ENCODE measurements at places on chromosomes 11 and 22.

- no peaks in the 10 kb centered on the region for H3K36me3 ChIP-seq
- H3K4me3 ChIP-seq, result no peak overlapping the region
- H3K27ac ChIP-seq, result no peak overlapping the region
- no peaks in the 10 kb centered on the region for H3K4me1 ChIP-seq
- DNase-seq, result no peak
Observed at GRCh38 chr11:70921804-70922203, 330.6 kb downstream of the SHANK2 start.

DNA sequence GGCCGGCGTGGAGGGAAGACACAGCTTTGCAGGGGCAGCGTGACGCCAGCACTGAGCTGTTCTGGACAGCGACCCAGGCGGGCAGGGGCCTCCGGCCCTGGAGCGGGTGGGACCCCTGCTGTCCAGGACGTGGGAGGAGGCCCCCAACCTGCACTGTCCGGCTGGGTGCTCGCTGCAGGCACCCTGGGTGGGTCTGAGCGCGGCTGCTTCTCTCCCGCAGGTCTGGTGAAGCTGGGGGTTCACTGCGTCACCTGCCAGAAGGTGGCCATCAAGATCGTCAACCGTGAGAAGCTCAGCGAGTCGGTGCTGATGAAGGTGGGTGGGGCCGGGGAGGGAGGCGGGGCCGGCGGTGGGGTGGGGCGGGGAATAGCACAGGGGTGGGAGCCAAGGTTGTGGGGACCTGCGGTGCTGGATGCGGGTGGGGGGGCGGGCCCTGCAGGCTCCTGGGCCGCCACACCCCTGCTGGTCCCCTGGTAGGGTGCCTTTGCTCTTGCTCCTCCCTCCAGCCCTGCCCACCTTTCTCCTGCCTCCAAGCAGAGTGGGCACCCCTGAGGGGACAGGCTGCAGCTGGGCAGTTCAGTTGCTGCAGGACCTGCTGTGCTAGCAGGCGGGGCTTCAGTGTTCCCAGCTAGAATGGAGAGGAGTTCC, 46.2 kb downstream of the BRSK2 start:
- H3K27ac ChIP-seq, result no peak overlapping the region
- no peaks in the 10 kb centered on the region for H3K27me3 ChIP-seq
- DNase-seq, result no peak
- H3K4me3 ChIP-seq, result no peak overlapping the region

DNA sequence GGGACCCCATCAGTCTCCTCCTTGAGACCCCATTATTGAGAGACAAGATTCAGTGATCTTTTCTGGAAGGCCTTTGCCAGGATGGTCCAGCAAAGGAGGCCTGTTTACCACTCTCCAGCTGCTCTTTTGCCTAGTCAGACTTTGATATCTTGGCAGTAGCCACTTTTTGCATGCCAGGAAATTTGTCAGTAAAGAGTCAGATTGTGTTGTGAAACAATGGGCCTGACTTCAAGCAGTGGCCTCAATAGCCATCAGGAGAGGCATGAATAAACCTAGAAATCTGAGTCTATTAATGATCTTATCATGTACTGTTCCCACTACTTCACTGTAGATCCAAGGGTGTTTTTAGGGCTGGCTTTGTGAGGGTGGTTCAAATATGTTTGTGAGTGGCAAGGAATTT, 479.4 kb downstream of the JRKL start:
- H3K36me3 ChIP-seq, result no peaks in the 10 kb centered on the region
- H3K4me3 ChIP-seq, result no peak overlapping the region
- DNase-seq, result no peak
- H3K27ac ChIP-seq, result no peak overlapping the region
- H3K4me1 ChIP-seq, result no peaks in the 10 kb centered on the region

- H3K4me1 ChIP-seq, result no peaks in the 10 kb centered on the region
- H3K27me3 ChIP-seq, result no peaks in the 10 kb centered on the region
- H3K27ac ChIP-seq, result no peak overlapping the region
Observed at GRCh38 chr11:2574553-2575535, 125.0 kb downstream of the KCNQ1OT1 start.

DNA sequence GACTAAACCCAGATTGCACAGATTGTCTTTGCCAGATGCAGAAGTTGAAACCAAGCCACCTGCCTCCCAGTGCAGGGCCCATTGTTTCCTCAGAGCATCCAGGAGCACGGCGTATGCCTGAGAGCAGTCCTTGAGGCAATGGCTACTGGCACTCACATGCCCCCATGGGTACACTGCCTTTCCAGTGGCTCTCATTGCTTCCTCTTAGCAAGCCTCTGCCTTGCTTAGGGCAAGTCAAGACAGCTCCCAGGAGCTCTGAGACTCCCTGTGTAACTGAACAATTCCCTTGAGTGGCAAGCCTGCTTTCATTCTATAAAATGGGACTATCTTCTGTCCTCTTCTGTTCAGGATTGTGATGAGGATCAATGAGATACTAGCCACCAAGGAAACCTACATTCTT, 4.1 kb downstream of the SYTL2 start:
- no peak overlapping the region for H3K27ac ChIP-seq
- H3K27me3 ChIP-seq, result peaks cover 1% of the 10 kb centered on the region
- H3K4me1 ChIP-seq, result peaks cover 33% of the 10 kb centered on the region
- H3K36me3 ChIP-seq, result peaks cover 19% of the 10 kb centered on the region
- DNase-seq, result no peak
- H3K4me3 ChIP-seq, result no peak overlapping the region

DNA sequence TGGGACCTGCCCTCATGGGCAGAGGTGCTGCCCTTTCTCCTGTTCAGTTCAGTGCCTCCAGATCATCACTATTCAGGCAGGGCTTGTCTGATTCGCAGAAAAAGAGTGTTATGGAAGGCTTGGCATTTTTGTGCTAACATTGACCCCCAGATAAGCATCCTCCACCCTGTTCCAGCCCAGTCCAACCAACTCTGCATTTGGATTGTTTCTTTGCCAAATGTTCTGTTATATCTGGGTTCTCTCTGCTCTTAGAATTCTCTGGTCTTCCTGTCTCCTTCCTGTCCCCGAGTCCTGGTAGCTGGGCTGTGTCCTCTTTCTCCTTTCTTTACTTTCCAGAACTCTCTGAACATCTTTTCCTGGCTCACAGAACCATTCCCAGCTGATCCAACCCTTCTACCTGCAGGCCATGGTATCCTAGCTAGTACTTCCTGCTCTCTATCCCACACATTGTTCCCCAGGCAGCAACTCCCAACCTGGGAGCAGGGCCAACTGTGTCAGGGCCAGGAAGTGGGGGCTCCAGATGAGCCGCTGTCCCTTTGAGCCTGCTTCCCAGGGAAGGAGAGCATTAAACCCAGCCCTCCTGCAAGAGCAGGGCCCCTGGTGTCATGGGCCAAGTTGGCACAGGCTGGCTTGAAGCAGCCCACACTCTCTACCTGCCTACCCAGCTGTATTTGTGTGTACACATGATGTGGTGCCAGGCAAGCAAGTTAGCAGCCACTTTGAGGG, 280.7 kb upstream of the CADM1 start:
- DNase-seq, result no peak
- no peak overlapping the region for H3K4me3 ChIP-seq
- no peaks in the 10 kb centered on the region for H3K4me1 ChIP-seq

- no peak for DNase-seq
- no peaks in the 10 kb centered on the region for H3K36me3 ChIP-seq
Observed at GRCh38 chr22:39999144-39999757, 4.5 kb downstream of the FAM83F start.

DNA sequence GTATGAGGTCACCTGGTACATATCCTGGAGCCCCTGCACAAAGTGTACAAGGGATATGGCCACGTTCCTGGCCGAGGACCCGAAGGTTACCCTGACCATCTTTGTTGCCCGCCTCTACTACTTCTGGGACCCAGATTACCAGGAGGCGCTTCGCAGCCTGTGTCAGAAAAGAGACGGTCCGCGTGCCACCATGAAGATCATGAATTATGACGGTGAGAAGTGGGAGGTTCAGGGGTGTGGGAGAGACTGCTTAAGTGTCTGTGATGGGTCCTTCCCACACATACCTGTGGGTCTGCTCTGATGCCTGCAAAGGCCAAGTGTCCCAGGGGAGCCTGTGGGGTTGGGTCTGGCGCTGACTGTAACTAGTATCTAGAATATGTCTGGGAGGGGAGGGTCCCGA, 3.9 kb downstream of the APOBEC3G start:
- peaks cover 67% of the 10 kb centered on the region for H3K4me1 ChIP-seq
- H3K27ac ChIP-seq, result peak overlapping the region; percentile 66
- H3K27me3 ChIP-seq, result no peaks in the 10 kb centered on the region
- peak overlapping the region; percentile 41 for H3K4me3 ChIP-seq

DNA sequence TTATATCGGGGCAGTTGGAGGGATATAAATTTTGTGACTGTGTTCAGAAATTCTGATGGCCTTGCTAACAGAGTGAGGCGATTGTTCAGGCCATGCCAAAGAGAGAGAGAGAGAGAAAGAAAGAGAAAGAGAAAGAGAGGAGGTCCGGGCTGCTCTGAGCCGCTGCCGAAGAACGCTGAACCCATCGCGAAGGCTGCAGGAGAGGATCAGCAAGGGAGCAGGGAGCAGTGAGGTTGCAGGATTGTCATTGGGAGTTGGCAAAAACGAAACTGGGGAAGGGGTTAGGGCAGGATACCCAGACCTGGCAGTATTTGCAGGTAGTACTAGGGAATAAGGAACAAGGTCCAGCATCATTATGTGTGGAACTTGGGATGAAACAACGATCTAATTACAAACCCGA, 537.1 kb downstream of the INSC start:
- no peaks in the 10 kb centered on the region for H3K4me1 ChIP-seq
- H3K27ac ChIP-seq, result no peak overlapping the region
- no peak overlapping the region for H3K4me3 ChIP-seq

DNA sequence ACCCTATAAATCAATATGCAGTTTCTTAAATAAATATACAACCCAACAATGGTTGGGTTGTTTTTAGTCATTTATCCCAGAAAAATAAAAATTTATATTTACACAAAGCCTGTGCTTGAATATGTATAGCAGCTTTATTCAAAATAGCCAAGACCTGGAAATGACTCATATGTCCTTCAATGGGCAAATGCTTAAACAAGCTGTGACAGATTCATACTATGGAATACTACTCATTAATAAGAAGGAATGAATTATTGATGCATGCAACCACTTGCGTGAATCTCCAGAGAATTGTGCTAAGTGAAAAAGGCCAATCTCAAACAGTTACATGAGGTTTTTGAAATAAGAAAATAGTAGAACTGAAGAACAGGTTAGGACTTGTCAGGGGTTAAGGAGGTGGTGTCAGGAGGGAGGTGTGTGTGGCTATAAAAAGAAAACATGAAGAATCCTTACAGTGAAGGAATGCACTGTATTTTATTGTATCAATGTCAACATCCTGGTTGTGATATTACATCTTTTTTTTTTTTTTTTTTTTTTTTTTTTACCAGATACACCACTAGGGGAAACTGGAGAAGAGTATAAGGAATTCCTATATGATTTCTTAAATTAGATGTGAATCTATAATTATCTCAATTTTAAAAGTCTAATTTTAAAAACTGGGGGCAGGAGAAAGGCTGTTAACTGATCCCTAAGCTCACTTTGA, 82.4 kb upstream of the CD44 start:
- no peaks in the 10 kb centered on the region for H3K27me3 ChIP-seq
- DNase-seq, result no peak
- peaks cover 48% of the 10 kb centered on the region for H3K36me3 ChIP-seq
- no peak overlapping the region for H3K27ac ChIP-seq

GRCh38 chr11:35138943-35139721, at the start of gene CD44:
CD44 (plus strand) TSS chr11:35139171; CDS start chr11:35139304, 133 bp downstream.
- peak within 1 kb of the TSS; percentile 90 for H3K27ac ChIP-seq
- H3K36me3 ChIP-seq, result peaks cover 50% of the 10 kb centered on the region
- peak; percentile 75 for DNase-seq
- H3K4me3 ChIP-seq, result peak within 1 kb of the TSS; percentile 97

DNA sequence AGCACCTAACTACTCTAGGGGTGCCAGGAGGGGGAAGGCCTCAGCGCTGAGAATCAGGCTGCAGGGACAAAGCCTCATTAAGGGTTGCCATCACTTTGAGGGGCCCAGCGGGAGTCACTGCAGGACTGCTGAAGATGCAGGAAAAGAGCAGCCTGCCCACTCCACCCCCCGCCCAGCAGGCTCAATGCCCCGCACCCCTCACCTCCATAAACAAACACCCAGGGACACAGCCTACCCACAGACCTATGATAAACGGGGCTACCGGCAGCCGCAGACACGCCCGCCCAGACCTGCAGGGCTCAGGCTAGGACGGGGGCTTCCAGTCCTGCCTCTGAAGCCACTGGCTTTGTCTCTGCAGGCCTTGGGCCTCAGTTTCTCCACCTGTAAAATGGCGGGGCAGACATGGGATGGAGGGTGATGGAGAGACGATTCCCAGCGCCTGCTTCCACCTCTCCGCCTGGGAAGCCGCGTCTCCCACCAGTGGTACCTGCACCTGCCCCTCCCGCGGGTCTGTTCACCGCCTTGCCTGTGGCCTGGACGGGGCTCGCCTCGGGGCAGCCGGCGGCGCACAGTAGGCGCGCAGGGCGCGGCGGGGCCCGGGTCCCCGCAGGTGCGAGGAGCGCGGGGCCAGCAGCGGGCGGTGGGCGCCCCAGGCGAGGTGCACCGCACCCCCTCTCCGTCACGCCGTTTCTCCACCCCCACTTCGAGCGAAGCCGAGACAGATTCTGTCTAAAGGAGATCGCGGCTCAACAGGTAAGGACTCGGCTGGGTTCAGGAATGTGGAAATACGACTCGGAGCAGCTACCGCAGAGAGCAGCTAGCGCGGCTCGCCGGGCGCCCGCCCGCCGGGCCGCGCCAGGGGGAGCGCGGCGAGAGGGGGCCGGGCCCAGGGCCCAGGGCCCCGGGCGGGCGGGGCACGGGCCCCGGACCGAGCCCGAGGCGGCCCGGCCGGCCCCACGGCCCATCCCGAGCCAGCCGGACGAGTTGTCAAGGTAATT, 1.5 kb downstream of the WNT7B start:
- DNase-seq, result no peak
- H3K4me3 ChIP-seq, result no peak overlapping the region
- no peak overlapping the region for H3K27ac ChIP-seq
- peaks cover 7% of the 10 kb centered on the region for H3K4me1 ChIP-seq
- peaks cover 47% of the 10 kb centered on the region for H3K27me3 ChIP-seq

DNA sequence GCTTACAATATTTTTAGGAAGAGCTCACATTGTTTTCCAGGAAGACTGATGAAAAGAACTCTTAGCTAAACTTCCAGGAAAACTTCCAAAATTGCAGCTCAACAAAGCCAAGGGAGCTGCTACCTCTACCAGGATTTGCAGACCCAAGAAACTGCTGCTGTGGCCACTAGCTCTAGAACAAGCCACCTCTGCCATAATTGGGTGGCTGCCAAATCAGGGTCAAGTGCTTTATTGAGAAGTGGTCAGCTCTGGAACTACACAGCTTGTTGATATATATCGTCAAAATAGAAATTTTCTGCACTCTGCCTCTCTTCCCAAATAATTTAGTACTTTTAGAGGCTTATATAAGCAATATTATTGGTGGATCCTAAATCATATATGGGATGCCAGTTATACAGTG, 371.8 kb upstream of the CHORDC1 start:
- no peak for DNase-seq
- H3K27me3 ChIP-seq, result no peaks in the 10 kb centered on the region
- no peaks in the 10 kb centered on the region for H3K4me1 ChIP-seq
- H3K27ac ChIP-seq, result no peak overlapping the region
- H3K4me3 ChIP-seq, result no peak overlapping the region
- no peaks in the 10 kb centered on the region for H3K36me3 ChIP-seq

- H3K27ac ChIP-seq, result no peak overlapping the region
- H3K36me3 ChIP-seq, result no peaks in the 10 kb centered on the region
- no peak for DNase-seq
- H3K4me3 ChIP-seq, result no peak overlapping the region
Observed at GRCh38 chr22:49251371-49251770, 576.3 kb downstream of the BRD1 start.

GRCh38 chr11:94768602-94769541, 716 bp downstream of the AMOTL1 start:
- no peaks in the 10 kb centered on the region for H3K36me3 ChIP-seq
- H3K4me3 ChIP-seq, result peak overlapping the region; percentile 70
- H3K27ac ChIP-seq, result no peak overlapping the region
- H3K27me3 ChIP-seq, result peaks cover 45% of the 10 kb centered on the region
- peaks cover 16% of the 10 kb centered on the region for H3K4me1 ChIP-seq
- DNase-seq, result no peak

GRCh38 chr11:88266919-88267318, 70.6 kb downstream of the CTSC start:
- H3K4me1 ChIP-seq, result no peaks in the 10 kb centered on the region
- H3K4me3 ChIP-seq, result no peak overlapping the region
- no peak overlapping the region for H3K27ac ChIP-seq
